Stimulated activated CD8-positive, alpha-beta memory T cell treated with anti-CD3 and anti-CD28 coated beads, Interleukin-7, amount 100 ng/mL, for 48 hours (primary cell): ENCODE measurements at places on chromosomes 5 and 9.

GRCh38 chr5:169641253-169641652 is 4.2 kb downstream of the DOCK2 start:
- DNase-seq: no peak

- no peak for DNase-seq
Measured at GRCh38 chr9:136324501-136325300, 2.6 kb upstream of the GPSM1 start.

DNA sequence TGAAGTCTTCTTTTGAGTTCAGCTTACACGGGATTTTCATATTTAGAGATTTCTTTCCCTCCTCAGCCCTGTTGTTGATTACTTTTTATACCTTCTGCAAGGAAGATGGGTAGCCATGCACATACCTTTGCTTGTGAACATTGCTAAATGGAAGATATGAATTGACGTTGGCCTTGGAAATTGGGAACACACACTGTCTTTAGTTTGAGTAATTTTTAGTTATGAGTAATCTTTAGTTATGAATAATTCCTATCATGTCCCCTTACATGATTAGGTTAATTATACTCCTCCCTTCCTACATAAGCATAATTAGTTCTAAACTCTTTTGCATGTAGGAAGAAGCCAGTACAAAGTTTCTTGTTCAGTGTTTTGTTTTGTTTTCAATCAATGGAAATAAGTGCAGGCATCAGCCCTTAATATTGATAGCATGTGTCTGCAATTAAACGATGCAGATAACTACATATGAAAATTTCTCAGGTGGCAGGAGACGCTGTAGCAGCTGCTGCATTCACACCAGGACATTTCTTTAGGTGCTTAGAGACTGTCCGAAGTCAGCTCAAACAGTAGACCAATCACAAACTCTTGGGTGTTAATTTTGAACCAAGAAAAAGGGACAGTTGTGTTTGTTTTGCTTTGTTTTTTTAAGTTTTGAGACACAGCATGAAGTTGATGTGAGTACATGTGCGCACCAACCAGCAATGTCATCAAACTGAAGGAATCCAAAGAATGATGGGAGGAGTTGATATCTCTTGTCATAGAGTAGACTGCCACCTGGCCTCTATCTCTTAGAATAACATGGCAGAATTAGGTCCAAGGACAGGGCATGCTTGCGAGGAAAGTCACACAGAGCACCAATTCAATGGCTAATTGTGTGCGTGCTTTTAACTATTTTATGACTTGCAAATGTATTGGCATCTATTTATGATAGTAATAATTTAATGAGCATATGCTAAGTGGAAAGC is 51.4 kb downstream of the SMARCA2 start:
- DNase-seq: no peak

GRCh38 chr5:153809166-153809565 is 229.5 kb downstream of the FAM114A2 start:
- no peak for DNase-seq

DNA sequence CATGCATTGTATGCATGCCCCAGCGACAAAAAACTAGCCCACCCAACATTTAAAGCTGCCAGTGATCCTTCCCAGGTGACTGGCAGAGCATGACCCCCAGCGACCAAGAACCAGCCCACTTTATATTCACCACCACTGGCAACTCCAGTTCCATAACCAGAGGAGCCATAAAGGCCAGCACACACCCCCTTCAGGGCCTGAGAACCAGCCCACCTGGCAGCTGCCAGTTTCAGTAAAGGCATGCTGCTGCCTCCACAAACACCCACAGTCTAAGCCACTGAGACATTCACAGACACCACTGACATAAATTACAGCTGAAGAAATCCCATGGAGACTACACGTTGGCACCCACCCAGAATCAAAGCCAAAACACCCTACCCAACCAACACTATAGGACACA is 46.9 kb upstream of the RGS7BP start:
- no peak for DNase-seq

- DNase-seq: peak; percentile 61
Measured at GRCh38 chr5:175464074-175464941, 14.1 kb upstream of the SFXN1 start.

- no peak for DNase-seq
Measured at GRCh38 chr5:66982470-66982869, 214.1 kb downstream of the CD180 start.

GRCh38 chr5:10565785-10566542 is 2.1 kb downstream of the ANKRD33B start:
- DNase-seq: no peak

DNA sequence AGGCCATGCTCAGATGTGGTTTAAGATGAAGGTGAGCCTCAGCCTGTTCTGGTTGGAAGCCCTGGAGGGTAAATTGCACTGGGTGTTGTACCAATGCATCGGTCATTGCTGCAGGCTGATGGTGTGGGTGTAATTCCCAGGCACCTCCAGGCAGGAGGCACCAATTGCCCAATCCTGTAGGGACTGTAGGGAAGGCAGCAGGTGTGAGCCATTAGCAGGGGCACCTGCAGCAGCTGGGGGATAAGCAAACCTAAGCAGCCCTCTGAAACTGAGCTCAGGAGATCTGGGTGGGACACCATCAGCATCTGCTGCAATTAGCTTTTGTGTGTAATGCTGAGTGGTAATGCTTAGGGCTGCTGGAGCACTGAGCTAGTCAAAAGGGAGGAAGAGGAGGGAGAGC is 190.1 kb upstream of the TBC1D2 start:
- DNase-seq: no peak

GRCh38 chr9:109278848-109279247 is 42.0 kb downstream of the EPB41L4B start:
- DNase-seq: no peak

GRCh38 chr9:77588271-77588937 is 59.7 kb downstream of the GNA14 start:
- no peak for DNase-seq

GRCh38 chr5:150488519-150489359 is 19.2 kb upstream of the NDST1 start:
- DNase-seq: no peak

- no peak for DNase-seq
Measured at GRCh38 chr5:98989727-98990126, 60.9 kb upstream of the CHD1 start.

DNA sequence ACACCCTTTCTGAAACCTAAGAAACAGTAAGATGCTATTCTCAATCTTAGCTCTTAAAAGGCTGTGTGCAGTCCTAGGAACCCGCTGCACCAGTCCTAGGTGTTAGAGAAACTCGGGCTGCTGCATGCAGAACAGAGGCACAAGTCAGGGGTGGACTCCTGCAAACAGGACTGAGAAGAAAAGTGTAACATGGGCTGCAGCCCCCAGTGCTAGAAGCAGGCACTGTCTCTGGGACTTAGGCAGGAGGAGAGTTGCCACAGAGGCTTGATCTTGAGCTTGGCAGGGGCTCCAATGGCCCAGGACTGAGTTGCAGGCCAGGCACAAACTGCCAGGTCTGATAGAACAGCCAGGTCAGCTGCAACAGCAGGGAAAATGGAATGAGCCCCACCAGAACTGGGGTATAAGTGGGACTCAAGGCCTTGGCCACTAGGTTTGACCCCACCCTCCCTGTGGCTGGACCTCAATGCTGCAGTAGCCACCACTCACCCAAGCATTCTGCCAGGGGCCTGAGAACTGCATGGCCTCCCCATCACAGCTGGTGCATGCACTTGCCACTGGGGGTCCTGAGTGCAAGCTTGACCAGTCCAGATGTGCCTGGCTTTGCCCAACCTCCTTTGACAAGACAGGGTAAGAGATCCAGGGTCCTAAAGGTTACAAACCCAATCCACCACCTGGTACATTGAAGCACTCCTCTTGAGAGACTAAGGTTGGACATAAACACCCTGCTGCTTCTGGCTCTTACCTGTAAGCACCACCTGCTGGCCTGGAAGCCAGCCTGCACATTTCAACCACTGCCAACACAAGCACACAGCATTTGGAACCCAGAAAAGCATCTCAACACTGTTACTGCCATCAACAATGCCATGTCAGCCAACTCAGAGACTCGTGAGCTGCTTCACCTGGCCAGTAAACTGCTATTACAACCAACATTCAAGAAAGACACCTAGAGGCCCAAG is 103.3 kb downstream of the FBXL17 start:
- DNase-seq: no peak

DNA sequence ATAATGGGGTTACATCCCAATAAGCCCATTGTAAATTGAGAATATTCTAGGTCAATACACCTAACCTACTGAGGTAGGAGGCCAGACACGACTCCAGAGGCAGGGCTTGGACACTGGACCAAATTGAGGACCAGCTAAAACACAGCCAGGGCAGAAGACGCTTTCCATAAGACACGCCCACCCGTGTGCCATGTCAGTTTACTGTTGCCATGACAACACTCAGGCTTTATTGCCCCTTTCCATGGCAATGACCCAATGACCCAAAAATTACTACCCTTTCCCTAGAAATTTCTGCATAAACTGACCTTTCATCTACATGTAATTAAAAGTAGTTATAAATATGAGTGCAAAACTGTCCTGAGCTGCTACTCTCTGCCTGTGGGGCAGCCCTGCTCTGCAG is 31.5 kb downstream of the SLC22A4 start:
- no peak for DNase-seq

DNA sequence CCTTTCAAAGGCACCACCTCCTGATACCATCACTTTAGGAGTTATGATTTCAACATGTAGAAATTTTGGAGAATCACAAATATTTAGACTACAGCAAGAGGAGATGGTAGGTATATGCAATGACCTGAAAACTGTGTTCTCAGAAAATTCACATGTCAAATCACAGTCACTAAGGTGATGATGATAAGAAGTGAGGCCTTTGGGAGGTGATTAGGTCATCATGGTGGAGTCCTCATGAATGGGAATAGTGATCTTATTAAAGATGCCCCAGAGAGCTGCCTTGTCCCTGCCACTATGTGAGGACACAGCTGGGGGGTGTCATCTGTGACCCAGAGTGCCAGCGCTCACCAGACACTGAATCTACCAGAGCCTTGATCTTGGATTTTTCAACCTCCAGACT is 513.5 kb upstream of the TUSC1 start:
- no peak for DNase-seq

- no peak for DNase-seq
Measured at GRCh38 chr9:121868626-121869025, 217.2 kb downstream of the DAB2IP start.

DNA sequence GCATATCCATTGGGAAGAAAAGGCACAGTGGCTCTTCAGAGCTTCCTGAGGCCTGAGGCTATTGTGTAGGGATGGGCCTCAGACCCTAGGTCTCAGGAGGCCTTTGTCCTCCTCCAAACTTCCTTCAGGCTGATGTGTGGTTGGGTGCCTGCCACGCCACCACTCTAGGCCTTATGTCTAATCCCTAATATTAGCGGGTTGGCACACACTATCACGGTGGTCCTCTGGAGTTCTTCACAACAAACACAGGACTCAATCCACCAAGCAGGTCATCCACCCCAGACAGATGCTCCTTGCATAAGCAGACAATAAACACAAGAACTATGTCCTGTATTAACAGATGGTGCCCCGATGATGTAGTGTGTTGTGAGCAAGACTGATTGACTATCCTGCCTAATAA is 31.0 kb upstream of the FSTL4 start:
- no peak for DNase-seq

GRCh38 chr5:32352685-32353084 is 39.9 kb upstream of the MTMR12 start:
- no peak for DNase-seq

- no peak for DNase-seq
Measured at GRCh38 chr5:40404613-40405012, 275.1 kb upstream of the PTGER4 start.

GRCh38 chr5:173410459-173411233 is 82.4 kb upstream of the STC2 start:
- no peak for DNase-seq

DNA sequence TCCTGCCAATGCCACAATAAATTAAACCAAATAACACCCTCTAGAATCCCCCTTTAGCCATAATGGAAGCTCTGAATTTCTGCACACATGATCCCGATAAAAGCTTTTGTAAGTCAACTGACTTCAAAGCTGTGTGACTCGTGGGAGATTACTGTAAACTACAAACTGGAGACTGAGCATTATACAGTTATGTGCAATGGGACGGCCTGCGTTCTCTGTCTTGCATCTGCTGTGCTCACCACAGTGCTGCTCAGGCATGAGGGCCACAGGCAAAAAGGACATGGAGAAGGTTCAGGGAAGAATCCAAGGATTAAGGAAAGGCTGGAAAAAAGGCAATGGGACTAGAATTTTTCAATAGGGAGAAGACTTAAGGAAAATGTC is 184.2 kb downstream of the FANCC start:
- no peak for DNase-seq

DNA sequence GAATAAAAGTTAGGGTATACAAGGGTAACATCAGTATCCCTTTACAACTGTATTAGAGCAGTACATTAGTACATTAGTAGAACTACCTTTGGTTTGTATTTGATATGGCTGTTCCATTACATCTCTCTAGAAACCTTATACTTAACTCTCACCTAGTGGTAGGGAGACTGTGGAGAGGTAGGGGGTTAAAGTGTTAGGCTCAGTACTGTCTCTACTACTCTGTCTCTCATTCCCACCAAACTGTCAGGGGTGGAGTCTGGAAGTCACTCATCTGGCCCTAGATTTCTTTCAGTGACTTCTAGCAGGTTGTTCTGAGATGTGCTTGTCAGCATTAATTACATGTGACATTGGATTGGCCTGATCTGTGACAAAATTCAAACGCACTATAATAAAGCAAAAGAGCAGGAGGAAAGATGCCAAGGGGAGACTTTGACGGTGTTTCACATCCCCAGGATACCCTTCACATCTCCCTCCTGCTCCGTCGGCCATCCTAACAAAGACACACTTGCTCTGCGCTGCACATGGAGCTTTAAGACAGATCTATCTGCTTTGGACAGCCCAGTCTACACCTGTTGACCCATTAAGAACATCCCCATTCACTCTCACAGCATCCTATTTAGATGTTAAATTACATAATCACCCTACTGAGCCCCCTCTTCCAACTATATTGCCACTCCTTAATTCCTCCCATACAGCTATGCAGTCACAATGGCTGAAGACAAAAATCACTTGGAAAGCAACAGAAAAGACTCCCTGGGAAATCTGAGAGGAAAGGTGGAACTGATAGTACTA is 1043.0 kb upstream of the DMAC1 start:
- DNase-seq: no peak

- no peak for DNase-seq
Measured at GRCh38 chr9:91089405-91090129, 272.2 kb downstream of the AUH start.

DNA sequence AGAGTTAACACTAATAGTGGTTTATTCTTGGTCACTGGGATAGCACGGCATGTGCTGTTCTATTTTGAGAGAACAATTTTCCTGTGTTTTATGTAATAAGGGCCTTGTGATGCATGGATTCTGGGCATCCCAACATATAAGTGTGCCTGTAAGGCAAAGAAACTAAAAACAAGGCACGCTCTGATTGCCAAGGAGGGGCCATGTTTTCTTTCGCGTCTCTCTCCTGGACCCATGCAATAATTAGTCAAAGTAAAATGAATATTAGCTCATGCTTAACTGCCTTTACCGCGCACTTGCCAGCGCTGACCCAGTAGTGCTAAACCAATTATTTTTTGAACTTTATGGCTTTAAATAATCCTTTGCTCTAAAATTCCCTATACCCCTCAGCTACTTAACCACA is 140.9 kb downstream of the PSAT1 start:
- no peak for DNase-seq
